ENCODE measurements at places on chromosomes 2 and 18.

DNA sequence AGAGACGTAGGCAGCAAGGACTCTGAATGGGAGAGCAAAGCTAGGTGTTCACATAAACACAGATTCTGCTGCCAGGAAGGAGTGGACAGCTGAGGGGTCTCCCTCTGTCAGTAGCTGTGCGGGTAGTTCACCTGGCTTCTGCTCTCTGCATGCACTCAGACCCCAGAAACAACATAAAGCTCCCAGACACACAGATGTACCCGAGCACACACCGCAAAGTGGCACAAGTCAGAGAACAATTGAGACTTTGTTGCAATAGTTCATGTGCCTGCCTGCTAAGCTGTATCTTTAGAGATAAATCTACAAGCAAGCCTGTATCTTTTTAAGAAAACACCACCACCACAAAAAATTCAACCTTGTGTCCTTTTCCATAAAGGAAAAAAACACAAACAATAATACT lies 420.0 kb upstream of the ST6GAL2 start:
- no peak for DNase-seq

DNA sequence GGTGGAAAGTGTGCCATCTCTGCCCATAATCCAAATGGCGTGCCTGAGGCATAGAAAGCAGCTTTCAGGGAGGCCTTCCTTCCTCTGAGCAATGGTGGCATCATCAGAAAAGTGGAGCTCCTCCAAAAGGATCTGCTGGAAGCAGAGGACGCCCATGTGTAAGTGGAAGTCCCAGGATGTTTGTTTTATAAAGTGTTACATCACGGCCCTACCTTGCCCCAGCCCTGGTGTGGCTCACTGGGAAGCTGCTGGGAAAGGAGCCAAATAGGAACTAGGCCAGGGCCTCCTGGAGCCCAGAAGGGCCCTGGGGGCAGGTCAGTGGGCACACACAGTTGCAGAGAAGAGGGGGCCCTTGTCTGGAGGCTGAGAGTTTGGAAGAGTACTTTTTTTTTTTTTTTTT lies 4.2 kb upstream of the ODC1 start:
- DNase-seq = no peak

GRCh38 chr2:166344286-166345113 lies 31.2 kb downstream of the SCN9A start:
- no peak for DNase-seq

DNA sequence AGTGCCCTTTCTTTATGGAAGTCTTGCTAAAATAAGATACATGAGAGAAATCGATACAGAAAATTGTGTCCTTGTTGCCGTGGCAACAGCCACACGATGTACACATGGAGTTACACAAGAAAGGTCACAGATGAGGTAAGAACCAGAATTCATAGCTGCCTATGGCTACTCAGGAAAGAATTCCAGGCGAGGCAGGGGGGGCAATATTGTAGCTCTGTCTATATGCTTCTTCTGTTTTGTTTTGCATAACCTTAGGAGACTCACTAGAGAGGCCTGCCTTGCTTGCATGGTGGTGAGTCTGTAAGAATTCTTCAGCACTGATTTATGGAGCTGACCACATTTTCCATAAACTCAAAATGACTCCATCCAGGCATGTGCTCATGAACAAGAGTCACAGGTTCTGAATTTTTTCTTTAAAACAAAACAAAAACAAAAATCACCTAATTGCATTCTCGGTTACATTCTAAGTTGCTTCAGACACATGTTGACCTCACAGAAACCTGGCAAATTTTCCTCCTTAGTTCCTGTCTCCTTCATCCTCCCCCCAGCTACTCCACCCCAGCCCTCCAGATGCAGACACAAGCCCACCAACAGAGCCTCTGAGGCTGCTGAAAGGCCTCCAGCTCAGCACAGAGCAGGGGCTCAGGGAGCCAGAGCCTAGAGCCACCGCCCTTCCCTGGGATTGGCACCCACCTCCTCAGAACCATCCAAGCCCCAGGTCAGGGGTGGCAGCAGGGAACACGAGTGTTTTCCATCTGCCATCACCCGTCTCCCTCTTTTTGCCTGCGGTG lies 183.5 kb downstream of the ANTXR1 start:
- no peak for DNase-seq

DNA sequence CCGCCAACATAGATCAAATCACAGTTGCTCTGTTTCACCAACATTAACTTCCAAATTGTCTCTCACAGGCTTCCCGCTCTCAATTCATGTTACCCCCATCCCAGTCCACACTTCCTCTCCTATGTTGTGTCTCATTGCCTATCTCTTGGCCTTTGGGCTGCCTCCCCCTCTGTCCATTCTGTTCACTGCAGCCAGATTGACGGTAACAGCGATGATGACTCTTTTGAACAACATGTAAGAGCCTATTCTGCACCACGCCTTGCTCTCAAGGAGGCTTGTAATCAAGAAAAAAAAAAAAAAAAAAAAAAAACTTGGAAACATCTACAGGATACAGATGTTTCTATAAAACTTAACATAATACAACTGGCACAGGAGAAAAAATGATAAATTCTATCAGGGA lies 77.3 kb upstream of the RMDN2 start:
- DNase-seq = no peak

- DNase-seq = no peak
Observed at GRCh38 chr2:198961547-198961946, 496.2 kb downstream of the SATB2 start.

DNA sequence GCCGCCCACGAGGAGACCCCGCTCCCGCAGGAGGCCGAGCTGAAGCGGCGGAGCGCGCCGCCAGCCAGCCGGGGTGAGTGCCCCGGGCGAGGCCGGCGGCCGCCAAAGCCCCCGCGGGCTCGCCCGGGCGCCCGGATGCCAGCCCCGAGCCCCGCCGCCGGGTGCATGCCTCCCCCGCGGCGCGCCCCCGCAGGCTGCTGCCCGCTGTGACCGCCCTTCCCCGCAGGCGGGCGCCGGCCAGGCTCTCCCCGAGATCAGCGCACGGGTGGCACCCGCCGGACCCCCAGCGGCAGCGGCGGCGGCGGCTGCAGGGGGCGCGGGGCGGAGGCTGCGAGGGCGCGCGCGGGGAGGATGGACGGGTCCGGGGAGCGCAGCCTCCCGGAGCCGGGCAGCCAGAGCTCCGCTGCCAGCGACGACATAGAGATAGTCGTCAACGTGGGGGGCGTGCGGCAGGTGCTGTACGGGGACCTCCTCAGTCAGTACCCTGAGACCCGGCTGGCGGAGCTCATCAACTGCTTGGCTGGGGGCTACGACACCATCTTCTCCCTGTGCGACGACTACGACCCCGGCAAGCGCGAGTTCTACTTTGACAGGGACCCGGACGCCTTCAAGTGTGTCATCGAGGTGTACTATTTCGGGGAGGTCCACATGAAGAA lies 470 bp downstream of the KCNF1 start:
- DNase-seq = no peak

DNA sequence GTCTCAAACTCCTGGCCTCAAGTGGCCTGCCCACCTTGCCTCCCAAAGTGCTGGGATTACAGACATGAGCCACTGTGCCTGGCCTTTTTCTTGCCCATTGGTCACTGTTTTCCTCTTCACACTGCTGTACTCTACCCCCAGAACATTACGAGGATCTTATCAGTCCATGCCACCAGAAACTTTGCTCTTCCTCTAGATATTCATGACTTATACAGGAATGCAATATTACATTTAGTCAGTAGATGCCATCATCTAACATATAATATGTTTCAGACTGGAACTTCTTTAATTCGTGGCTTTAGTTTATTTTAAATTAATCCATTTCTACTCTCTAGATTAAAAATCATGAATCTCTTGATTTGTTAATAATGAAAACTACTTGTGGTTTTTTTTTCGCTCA lies 135.5 kb downstream of the COMMD1 start:
- DNase-seq = no peak

DNA sequence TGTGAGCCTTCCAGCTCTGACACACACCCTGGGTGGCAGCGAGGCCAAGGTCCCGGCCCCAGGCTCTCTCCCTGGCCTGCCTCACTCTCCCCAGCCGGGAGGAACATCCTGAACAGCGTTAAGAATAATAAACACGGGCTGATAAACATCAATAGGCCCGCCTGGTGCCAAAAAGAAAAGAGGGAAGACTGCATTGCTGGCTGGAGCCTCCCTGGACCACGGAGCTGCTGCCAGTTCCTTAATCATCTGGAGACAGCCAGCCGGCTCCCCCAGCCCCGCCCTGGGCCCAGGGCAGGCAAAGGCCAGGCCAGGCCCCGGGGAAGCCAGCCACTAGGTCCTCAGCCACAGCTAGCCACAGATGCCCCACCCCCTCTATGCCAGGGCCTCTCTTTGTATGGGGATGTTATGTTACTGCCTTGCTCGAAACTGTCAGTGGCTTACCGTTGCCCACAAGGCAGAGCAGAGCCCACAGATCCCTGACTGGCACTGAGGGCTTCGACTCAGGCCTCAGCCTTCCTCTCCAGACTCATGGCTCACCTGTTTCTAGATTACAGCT lies 293.7 kb downstream of the DYSF start:
- no peak for DNase-seq

- DNase-seq = no peak
Observed at GRCh38 chr18:68676913-68677312, 38.0 kb downstream of the TMX3 start.

DNA sequence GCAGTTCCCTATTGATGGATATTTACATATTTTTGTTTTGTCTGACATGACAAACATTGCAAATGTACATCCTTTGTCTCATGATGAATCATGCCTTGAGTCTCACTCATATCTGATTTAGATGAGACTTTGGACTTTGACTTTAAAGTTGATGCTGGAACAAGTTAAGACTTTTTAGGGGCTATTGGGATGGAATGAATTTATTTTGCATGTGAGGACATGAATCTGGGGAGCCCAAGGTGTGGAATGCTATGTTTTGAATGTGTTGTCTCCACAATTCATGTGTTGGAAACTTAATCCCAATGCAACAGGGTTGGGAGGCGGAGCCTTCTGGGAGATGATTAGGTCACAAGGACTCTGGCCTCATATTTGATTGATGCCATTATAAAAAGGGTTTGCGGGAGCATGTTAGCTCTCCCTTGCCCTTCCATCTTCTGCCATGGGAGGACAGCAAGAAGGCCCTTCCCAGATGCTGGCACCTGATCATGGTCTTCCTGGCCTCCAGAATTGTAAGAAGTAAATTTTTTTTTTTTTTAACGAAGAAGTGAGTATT lies 29.1 kb upstream of the INO80D start:
- DNase-seq = no peak

DNA sequence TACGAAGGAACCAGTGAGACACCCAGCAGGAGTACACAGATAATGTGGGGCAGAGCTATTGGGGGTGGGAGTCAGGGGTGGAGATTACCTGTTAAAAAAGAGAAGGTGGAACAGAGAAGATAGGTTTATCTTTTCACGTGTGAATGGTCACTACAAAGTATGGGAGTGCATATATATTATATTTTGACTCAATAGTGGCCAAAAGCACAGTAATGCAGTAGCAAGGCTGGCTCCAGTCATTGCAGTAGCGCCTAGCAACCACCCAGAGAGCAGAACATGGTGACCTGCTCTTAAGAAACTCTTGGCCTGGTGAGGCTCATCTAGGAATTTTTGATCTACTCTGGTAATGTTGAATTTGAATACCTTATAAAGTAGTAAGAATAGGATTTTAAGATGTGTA lies 1.0 kb downstream of the IMPACT start:
- DNase-seq = peak; percentile 34

DNA sequence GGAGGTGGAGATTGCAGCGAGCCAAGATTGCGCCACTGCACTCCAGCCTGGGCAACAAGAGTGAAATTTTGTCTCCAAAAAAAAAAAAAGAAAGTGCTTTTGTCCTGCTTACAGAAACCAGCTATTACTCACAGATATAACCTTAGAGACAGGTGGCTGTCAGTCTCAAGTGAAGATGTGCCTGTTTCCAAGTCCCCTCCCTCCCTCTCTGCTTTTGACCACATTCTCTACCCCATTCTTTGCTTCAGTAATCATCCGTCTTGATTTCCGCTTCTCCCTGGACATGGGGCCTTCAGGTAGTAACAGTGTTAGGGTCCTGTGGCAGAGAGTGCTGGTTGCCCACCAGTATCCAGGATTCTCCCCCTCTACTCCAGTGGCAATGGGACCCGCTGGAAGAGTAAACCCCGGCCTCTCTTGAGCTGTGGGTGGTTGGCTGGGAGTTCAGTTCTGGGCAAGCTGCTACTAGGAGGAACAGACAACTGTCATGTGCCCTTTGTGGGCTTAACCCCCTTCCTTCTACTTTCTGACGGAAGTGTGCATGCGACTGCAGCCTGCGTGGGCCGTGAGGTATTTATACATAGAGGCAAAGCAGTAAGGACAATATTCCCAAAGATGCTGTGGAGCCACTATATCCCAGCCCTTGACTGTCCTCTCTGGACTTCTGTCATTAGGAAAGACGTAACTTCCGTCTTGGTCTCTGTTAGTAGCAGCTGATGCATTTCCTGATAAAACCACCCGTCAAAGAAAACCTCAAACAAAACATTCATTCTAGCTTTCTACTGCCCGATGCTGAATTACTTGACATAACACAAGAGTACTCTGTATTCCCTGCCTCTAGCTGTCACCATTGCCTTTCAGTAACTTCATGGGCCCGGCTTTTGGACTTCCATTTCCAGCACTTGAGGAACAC lies 17.8 kb downstream of the PDCL3 start:
- no peak for DNase-seq

GRCh38 chr18:59569390-59569791 lies 127.8 kb downstream of the CCBE1 start:
- DNase-seq = no peak

GRCh38 chr2:200306931-200307723 lies 634 bp downstream of the SPATS2L start:
- peak; percentile 12 for DNase-seq

GRCh38 chr2:62406573-62407043 lies 99.4 kb downstream of the TMEM17 start:
- DNase-seq = no peak

GRCh38 chr2:174893018-174893417 lies 112.2 kb downstream of the CHN1 start:
- no peak for DNase-seq

- no peak for DNase-seq
Observed at GRCh38 chr2:215983581-215984351, 29.6 kb downstream of the MREG start.

- peak; percentile 71 for DNase-seq
Observed at GRCh38 chr2:189674374-189675112, at the start of gene ANKAR. TSS of gene ANKAR (plus strand) at chr2:189674670. CDS start at chr2:189676491, 1,821 bp downstream.

GRCh38 chr2:205535001-205535400 lies 147.3 kb upstream of the NRP2 start:
- no peak for DNase-seq
